ENCODE measurements at places on chromosomes 2 and 18.

DNA sequence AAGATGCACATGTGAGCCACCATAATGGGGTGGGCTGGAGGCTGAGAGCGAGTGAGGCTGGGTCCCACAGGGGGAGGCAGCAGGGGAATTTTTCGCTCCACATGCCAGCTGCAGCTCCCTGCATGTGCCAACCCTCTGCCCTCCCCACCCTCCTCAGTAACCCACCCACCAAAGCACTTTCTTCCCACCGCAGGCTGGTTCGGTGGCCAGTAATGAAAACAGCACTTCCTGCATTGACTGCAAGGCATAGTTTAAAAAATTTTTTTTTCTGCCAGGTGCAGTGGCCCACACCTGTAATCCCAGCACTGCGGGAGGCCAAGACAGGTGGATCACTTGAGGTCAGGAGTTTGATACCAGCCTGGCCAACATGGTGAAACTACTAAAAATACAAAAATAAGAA, 147.5 kb upstream of the TTC39C start:
- DNase-seq, result no peak

DNA sequence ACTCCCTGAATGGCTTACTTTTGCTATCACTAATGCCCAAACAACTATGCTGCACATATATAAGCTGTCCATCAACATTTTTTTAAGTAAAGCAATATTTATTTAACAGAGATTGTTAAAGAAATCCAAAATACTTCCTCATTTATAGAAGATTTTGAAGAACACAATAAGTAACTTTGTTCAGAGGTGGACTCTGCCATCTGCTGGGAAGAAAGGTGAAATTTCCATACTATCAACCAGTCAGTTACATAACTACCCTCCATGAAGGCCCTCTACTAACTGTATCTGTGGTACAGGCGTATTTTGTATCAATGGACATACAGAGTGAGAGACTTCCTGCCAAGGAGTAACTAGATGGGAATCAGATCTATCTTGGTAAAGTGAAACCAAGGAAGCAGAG, 106.0 kb downstream of the DTNB start:
- peak; percentile 23 for DNase-seq

DNA sequence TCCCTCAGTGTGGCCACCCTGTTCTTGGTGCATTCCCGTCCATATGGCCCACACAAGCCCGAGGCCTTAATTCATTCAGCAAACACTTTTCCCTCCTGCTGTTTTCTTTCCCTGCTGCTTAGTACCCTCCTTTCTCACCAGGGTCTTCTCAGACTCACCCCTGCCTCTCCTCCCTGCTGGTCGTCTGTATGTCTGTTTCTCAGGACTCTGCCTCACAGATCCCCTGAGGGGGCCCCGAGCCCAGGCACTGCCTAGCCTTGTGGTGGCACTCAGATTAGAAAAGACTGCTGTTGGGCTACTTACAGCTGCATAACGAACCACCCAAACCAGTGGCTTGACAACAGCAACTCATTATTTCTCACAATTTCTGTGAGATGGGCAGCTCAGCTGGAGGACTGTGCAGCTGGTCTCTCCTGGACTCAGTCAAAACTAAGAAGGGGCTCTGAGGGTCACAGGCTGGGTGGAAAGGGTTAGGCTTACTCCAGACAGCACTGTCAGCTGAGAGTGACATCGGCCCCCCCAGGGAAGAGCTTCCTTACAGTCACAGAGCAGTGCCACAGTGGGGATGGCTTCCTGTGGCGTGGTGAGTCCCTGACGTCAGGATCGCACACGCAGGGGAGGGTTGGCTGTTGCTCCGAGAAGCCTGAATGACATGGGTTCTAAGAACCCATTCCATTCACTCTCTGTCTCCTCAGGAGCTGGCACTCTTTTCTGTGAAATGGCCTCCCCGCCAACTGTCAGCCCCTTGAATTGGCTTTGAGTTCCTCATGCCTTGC, 139.0 kb downstream of the UXS1 start:
- DNase-seq, result no peak

- no peak for DNase-seq
Observed at GRCh38 chr2:178284613-178285286, 90.4 kb downstream of the OSBPL6 start.

GRCh38 chr2:190781604-190782198, 98.9 kb upstream of the GLS start:
- DNase-seq, result peak; percentile 64

DNA sequence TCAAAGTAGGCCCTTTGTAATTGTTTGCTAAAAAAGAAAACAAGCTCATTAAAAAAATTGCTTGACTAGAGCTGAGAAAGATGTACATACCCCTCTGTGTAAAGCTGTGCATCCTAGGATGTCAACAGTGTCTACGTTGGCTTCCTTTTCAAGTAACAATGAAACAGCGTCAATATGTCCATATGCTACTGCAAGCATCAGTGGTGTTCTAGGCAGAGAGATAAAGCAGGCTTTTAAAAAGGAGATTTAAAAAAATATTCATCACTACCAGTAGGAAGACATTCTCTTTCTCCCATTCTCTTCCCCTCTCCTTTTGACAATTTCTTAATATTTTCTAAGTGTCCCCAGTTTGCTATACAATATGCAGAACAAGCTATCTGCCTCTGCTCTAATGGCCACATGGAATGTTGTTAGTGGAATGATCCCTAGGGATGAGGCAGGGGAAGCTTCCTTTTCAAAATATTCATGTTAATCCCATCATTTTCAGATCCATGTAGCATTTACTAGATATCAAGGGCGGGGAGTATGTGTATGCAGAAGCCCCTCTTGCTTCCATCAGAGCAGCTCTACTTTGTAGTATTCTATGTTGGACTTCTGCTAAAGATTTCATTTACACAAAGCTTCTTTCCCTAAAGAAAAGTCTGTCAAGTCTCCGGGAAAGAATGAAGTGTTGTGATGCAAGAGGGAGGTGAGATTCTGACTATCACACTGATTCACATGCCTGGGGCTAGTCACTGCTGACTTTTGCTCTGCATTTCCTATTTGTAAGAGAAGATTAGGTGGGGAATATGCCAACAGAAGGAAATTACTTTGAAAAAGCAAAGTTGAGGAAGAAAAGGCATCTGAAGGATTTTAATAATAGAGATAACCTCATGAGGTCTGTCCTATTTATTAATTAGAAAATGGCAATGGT, 81.5 kb upstream of the PGAP1 start:
- DNase-seq, result peak; percentile 41

DNA sequence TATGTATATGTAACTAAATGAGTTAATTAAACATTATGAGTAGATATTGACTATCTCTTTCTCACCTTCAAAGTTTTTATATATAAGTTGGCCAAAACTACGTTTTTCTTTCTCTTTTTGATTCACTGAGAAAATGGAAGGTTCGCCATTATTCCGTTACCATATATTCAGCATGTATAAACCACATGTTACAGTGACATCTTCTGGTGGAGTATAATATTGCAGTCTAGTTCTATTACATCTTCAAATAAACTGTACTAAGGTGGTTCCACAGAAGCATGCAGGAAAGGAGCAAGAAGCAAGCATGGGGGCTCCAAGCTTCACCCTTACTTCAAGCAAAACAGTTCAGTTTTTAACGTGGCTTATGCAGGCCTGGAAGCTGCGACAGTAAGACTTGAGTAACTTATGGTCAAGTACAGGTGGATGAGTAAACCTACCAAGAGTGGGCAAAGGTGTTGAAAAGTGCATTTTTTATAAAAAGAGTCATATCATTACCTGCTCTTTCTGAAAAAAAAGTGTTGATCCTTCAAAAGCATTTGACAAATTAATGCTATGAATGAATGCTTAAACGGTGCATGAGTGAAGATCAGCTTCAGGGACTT, 129.8 kb upstream of the RAB6C start:
- DNase-seq, result peak; percentile 35

GRCh38 chr2:231780123-231780908, 766 bp downstream of the PDE6D start:
- DNase-seq, result no peak

- DNase-seq, result no peak
Observed at GRCh38 chr2:197266477-197266876, 44.1 kb downstream of the ANKRD44 start.

DNA sequence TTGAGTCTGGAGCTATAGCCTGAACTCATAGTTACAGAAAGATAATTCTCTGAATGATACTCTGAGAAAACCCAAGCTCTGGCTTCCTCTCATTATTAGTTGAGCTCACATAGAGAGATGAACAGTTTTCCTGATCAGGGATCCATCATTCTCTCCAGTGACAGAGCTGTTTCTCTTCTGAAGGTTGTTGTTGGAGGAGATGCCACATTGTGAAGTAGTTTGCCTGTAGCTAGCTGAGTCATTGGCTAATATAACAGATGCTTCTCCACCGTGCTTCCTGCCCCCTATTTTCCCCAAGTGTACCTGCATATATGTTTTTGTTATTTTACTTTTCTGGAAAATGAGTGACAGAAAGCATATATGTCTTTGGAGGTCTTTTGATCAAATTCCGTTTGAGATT, 64.6 kb downstream of the OSBPL6 start:
- DNase-seq, result peak; percentile 49

- no peak for DNase-seq
Observed at GRCh38 chr18:64276311-64277090, 127.6 kb upstream of the LINC00305 start.

DNA sequence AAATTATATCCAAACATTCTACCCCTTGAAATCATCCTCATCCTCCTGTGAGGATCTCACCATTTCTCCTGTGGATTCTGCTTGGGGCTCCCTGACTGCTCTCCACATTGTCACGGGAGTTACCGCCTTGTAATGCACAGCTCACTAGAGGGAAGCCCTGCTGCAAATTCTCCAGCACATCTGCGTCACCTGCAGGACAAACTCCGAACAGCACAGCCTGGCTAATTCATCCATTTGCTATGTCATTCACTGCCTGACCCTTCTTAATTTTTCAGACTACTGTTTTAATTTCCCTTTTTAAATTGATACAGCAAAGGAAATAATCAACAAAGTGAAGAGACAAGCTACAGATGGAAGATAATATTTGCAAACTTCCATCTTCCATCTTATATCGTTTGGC, 627.4 kb downstream of the FBXO15 start:
- DNase-seq, result no peak

GRCh38 chr2:157348291-157348921, 22.8 kb upstream of the ERMN start:
- no peak for DNase-seq

DNA sequence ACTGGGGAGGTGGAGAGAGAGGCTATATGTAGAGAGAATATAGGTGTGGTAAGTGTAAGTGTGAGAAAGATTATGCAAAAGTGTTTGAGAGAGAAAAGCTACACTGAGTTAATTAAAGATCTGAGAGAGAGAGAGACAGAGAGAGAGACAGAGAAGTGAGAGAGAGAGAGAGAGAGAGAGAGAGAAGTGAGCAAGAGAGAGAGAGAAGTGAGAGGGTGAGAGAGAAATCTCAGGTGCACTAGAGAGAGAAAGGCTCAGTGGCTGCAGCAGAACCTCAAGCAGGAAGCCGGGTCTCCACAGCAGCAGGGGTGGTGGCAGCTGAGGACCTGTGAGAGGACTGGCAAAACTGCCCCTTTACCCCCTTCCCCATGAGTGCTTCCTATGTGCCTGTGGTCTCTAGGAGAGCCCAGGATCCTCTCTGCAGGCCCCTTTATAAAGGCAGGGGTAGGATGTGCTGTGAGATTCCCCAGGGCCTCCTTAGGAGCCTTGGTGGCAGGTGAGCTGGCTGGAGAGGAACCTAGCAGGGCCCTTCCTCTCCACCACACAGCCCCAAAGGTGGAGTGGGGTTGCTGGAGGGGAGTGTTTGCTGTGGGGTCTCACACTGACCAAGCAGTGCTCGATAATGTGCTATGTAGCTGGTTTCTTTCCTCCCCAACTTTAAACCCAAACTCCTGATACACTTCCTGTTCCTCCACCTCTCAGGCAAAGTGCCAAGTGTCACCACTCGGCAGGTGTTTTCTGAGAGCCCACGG, 52.6 kb downstream of the SLC4A5 start:
- DNase-seq, result no peak

GRCh38 chr2:134573724-134574123, 145.1 kb downstream of the TMEM163 start:
- no peak for DNase-seq

DNA sequence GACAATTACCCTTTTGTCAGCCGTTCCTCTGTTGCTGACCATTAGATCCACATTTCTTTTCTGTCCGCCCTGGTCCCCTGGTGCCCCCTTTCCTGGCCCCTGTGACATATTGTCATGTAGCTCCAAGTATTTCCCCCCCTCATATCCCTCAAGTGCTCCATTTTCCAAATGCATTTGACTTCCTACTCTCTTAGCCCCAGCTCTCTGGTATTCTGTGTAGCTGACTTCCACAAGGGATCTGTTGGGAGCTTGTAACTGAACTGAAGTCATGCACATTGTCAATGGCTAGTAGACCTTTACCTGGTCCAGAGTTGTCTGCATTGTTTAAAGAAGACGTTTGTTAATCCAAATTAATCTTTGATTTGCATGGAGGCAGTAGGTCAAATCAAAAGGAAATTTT, 34.8 kb downstream of the LIPG start:
- no peak for DNase-seq

GRCh38 chr2:73008766-73009135, 62.8 kb downstream of the SFXN5 start:
- DNase-seq, result no peak

- DNase-seq, result no peak
Observed at GRCh38 chr2:601387-601698, 75.9 kb downstream of the TMEM18 start.

DNA sequence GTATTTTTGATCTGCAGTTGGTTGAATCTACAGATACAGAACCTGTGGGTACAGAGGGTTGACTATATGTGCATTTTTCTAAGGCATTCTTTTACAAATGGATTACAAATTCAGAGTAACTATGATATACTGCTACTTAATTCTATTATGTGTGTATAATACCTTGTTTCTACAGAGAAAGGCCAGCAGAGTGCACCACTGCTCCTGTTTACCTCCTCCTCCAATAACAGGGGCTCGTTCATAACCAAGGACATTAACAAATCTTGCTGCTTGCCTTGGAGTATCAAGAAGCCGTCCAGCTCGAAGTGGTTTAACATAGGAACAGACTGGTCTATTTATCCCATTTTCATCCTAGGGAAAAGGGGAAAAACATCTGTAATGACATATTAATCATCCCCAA, 16.4 kb downstream of the CEP76 start:
- DNase-seq, result peak; percentile 33
